ENCODE measurements at places on chromosomes 6 and 20.
A peak's percentile ranks its signal among the peaks of the same experiment; 100 is the strongest.

DNA sequence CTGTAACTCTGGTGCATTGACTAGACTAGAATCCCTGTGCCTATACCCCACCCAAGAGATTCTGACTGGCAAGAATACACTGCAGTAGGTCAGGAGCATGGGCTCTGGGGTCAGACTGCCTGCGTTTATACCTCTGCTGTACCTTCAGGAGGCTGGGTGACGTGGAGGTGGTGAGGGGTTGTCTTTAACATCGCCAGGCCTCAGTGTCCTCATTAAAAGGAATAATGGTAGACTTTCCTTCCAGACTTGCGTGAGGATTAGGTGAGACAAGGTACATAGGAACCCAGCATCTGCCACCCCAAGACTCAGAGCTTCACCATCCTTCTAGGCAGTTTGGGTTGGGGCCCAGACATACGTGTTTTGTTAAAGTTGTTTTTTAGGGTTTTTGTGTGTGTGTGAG is 44.3 kb downstream of the TM9SF4 start:
- DNase-seq = no peak

DNA sequence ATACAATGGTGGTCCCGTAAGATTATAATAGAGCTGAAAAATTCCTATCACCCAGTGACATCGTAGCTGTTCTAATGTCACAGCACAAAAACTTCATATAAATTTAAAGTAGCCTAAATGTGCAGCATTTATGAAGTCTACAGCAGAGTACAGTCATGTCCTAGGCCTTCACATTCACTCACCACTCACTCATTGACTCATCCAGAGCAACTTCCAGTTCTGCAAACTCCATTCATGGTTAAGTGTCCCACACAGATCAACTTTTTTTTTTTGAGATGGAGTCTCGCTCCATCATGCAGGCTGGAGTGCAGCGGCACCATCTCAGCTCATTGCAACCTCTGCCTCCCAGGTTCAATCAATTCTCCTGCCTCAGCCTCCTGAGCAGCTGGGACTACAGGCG is 20.9 kb upstream of the KCNG1 start:
- DNase-seq = no peak

DNA sequence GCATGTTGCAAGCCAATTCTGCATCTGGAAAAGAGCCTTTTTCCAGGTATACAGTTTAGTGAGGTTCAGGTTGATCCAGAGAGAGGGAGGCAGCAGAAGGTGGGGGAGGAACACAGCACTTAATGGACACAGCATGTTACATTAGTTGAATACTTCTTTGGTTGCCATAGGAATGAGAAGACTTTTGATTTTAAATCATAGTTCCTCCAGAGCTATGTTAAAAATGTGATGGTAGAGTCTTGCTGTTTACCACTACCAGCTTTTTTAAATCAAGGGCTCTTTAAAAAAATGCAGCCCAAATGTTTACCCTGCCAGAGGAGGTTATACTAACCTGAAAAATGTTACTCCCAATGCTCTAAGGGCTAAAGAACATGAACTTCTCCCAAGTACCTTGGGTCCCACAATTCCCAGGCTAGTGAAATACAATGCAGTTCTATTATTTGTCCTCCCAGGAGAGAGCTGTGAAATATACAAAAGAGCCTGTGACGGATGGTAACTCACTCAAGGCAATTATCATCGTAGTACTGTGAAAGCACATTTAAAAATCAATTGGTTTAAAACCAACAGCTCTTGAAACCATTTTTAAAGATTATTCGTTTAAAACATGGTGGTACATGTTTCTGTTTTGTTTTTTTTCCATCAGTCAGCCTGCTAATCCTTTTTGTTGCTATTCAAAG is 6.9 kb upstream of the PHACTR1 start:
- DNase-seq = no peak

GRCh38 chr6:139028658-139029469 is at the start of gene ABRACL:
Gene ABRACL, plus strand, starts transcription at chr6:139028745. Its CDS starts 5,416 bp downstream, at chr6:139034161.
- peak; percentile 57 for DNase-seq

- DNase-seq = no peak
Observed at GRCh38 chr6:125906158-125906998, 50.2 kb upstream of the HINT3 start.

GRCh38 chr6:69026243-69026642 is 391.2 kb downstream of the ADGRB3 start:
- no peak for DNase-seq

DNA sequence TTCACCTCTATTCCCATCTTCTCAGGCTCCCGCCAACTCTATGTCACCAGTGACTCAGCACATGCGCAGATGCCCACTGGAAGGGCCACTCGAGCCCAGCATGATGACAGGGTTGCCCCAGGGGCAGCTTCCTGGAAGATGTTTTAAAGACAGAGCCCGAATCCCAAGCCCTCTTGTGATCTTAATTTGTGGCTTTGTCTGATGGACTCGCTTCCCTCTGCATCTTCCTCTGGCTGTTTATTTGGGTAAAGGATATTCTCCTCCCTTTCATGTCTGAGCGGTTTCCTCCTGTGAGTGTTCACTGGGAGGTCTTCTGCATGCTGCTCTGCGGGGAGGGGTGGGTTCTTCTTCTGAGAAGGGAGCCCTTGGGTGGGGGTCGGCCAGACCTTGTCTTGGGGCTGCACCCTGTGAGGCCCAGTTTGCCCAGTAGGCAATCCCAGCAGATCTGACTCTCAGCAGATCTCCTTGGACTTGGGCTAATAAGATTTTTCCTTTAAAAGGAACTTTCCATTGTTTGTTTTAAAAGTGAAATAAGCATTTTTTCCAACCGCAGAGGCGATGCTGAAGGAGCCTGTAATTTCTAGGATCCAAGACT is 401.0 kb downstream of the CDC5L start:
- DNase-seq = no peak

DNA sequence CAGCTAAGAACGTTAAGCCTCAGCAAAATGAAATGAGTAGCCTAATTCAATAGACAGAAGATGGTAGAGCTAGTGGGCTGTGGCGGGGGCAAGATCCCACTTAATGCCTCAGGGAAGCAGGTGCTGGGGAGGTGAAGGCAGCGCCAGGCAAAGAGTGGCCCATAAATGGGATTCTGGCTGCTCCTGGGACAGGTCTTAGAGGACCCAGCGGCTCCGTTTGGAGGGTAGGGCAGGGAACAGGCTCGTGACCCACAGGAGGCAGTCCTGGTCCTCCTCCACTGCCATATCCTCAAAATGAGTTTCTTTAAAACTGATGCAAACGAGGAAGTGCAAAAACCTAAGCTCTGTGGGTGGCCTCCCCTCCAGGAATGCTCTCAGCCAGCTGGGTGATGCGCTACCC is 32.7 kb downstream of the SAYSD1 start:
- no peak for DNase-seq

DNA sequence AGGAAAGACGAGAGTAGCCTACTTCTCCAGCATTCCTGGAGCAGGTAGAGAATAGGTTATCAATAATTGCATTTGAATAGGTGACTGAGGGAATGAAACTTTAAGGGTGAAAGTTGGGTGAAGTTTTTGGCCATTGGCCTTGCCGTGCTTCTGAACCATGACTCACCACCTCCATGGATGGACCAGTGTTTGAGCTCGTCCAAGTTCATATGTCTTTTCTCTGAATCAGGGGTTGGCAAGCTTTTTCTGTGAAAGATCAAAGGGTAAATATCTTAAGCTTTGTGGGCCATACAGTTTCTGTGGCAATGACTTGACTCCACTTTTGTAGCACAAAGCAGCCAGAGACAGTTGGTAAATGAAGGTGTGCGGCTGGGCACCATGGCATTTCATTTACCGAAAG is 31.8 kb downstream of the SNRNP48 start:
- DNase-seq = no peak

DNA sequence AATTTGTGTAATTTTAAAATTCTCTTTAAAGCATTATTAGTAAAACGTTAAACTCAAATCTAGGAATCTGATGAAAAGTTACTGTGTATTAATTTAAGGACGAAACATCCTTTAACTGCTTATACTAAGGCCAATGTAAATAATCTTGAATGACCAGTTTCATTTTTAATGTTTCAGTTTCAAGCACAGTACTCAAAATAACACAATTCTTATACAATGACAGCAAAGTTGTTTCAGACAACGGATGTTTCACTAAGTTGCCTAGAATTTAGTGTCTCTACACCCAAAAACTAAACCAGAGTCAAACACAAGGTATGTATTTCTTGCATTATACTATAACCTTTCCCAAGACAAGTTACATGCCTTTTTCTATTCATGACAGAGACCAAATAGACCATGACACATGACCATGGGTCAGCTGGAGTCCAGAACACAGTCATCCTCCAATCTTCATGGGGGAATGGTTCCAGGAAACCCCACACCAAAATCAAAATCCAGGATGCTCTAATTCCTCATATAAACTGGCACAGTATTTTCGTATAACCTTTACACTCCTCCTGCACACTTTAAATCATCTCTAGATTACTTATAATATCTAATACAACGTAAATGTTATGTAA is 7.7 kb downstream of the PHIP start:
- DNase-seq = no peak

GRCh38 chr6:32148289-32149091 is 3.2 kb downstream of the PRRT1 start:
- peak; percentile 28 for DNase-seq

GRCh38 chr20:57048027-57048869 is 218.2 kb downstream of the BMP7 start:
- DNase-seq = no peak

DNA sequence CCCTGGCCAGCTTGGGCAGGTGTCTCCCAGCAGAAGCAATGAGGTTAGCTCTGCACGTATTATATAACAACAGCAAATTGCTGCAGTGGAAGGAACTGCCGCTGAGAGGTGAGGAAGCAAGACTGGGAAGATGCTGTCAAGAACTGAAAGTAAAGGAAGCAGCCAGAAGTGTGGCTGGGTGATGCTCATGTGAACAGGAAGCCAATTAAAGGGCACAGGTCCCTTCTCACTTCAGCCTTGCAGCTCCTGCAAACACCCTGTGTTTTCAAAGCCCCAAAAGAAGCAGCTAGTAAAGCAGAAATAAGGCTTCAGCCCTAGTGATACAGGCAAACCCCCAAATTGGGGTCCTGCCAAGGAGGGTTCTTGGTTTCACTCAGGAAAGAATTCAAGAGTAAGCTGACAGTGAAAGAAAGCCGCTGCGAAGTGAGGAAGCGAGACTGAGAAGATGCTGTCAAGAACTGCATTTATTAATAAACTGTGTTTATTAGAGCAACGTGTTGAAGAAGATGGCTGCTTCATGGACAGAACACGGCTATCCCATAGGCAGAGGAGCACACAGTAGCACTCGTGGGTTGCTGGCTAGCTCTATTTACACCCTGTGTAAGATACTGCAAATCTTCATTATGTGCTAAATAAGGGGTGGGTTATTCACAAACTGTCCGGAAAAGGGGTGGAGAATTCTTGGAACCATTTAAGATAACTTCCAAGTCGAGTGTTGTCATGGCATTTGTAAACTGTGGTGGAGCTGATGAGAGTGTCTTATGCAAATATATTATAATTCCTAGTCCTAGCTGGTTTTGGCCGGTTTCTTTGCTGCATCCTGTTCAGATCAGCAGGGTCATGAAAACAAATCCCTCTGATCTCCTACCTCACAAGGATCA is 152.2 kb downstream of the LINC00237 start:
- DNase-seq = no peak

DNA sequence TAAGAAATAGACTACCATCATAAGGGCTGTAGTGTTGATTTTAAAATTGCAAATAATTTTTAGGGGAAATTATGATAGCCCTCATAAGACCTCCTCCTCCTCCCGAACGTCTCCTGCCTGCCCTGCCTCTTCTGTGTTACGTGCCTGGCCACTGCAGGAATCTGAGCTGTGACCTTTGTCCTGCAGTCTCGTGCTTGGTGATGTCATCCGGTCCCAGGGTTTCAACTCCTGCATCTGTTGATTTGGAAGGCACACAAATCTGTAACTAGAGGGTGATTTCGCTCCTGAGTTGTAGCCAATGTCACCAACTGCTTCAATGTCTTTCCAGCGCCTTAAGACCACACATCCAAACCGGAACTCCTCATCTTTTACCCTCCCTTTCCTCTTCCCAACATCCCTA is 163.2 kb downstream of the AIG1 start:
- no peak for DNase-seq

DNA sequence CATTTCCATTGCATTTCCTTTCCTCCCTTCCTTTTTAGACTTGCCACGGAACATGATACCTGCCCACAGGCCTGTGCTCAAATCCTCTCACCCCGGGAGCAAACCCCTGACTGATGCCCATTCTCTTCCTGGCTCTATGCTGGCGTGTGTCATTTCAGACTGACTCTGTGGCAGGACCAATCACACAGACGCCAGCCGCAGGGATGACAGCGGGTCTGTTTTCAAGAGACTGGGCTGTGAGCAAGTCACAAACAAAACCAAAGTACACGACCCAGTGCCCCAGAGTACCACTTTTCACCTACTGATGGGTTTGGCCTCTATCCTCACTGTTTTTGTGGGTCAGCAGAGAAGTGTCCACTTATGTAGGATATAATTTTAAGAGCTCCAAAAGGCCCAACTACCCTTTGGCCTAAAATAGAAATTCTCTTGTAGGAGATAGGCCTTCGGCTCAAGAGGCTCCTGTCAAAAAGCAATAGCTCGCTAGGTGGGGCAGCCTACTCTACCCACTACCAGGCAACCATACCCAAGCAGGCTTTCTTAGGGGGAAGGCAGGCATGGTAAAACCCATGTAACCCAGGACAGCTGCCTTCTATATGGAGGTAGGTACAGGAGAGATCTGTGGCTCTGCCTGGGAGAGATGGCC is 215.7 kb downstream of the CDC5L start:
- no peak for DNase-seq

DNA sequence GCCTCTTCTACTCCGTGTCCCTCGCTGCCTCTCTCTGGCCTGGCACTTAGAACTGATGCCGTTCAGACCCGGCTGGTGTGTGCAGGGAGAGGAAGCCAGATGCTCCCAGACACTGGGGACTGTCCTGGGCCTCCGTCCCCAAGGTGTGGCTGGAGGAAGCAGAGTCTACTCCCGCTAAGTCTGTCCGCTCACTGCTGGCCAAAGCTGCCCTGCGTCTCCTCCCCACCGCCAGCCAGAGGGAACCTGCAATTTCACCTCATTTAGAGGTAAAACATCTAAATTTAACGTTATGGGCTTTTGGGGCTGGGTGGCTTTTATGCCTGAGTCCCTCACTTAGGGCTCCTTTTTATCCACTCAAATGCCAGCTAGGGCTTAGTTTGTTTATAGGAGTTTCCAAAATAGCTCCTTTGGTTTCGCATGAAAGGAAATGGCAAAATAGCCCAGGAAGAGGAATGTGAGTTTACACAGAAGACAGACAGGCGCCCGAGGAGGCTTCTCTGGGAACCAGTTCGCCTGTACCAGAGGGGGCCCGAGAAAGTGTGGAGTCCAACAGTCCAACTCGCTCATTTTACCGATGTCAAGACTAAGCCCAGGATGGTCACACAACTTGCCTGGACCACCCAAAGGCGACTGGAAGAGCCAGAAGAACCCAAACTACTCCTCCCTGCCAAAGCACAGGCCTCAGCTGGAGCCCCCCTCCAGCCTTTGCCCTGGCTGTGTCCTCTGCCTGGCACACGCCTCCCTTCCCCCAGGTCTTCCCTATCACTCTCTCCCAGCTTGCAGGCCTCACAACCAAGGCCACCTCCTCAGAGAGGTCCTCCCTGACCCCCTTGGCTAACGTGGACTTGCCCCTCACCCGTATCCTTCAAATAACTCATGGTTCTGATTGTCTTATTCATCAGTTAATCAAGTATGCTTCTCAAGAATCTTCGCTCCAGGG is 54.5 kb downstream of the RIPOR3 start:
- no peak for DNase-seq

Measured in activated naive CD4-positive, alpha-beta T cell (primary cell).